ENCODE measurements at places on chromosomes 2 and 18. TPM values are rescaled to one million over a fixed set of nuclear protein-coding genes. Genes with fewer than 3 reads are reported as not detected.

GRCh38 chr2:46229134-46230063 is 67.8 kb upstream of the EPAS1 start:
- peak; percentile 68 for DNase-seq

DNA sequence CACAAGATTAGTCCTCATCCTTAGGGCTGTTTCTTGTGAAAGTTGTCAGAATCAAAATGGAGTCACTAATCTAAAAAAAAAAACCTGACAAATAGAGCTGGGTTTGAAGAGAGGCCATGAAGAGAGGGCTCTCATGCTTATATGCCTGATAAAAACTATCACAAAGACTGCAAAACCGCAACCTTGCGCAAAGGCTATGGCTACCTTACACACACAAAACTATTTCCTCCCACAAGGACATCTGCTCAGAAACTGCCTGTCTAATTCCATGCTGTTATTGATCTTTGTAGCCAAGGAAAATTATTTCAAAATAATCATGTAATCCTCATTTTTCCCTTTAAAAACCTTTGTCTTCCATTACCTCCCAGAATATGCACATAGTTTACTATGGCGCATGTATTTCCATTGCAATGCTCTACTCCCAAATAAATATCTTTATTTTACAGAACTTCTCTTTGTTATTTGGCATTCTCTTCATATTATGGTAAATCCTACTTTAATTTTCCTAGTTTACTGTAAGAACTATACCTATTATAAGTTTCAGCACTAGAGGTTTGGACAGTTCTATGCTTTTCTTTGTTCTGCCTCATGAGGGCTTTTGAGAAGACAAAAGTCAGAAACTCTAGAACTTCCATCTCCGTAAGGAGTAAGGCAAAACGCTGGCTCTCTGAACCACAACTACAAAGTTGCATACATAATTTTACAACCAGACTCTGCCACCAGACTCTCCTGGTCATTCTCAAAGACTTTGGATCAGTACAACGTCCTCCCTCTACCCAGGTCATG is 9.6 kb upstream of the DPYSL5 start:
- DNase-seq: no peak

GRCh38 chr2:219887870-219888269 is 260.4 kb downstream of the SLC4A3 start:
- DNase-seq: no peak

The ACTR1B gene
- 63.5 TPM for total RNA-seq

The RAX gene
- not detected for total RNA-seq

DNA sequence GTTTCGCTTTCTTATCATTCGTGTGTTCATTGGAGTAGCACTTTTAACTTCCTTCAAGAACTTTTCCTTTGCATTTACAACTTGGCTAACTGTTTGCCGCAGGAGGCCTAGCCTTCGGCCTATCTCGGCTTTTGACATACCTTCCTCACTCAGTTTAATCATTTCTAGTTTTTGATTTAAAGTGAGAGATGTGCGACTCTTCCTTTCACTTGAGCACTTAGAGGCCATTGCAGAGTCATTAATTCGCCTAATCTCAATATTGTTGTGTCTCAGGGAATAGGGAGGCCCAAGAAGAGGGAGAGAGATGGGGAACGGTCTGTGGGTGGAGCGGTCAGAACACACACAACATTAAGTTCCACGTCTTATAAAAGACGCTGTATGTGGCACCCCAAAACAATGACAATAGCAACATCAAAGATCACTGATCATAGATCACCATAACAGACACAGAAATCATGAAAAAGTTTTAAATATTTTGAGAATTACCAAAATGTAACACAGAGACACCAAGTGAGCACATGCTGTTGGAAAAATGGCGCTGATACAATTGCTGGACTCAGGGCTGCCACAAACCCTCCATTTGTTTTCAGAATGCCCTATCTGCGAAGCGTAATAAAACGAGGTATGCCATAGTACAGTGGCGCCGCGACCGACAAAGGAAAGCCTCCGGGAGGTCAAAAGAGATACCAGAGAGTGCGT is 553 bp downstream of the TIGD1 start:
- DNase-seq: no peak

GRCh38 chr2:238042849-238043584 is 17.8 kb upstream of the SCLY start:
- DNase-seq: no peak

GRCh38 chr2:42713920-42714319 is 50.0 kb downstream of the OXER1 start:
- DNase-seq: no peak

DNA sequence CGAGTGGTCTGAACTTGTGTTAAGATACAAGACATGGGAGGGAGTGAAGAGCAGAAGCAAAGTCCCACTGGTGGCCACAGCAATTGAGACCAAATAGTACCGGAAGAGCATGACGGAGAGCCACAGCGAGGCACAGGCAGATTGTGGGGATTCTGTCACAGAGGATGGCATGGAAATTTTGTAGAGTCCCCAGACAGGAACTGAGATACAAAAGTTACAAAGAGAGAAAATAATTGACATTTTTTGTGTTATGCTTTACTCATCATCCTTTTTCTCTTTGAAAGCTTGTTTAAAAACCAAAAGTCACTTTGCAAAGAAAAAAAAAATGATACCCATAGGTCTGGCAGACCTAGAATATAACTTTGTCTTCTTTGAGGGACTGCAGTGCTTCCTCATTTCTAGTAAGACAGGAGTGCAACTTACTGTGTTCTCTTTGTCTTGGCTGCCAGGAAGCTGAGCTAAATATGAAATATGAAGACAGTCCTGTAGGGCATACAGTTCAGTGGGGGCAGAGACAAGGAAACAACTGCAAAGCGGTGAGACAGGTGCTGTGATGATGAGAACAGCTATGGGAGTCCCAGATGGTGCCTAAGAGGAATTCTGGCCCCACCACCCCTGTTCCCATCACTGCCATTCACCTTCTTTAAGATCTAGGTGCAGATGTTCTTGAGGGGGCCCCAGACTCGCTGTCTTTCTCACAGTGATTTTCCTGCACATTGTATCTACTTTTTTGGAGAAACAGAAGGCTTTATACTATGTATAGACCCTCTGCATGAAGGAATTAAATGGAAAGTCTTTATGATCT is 5.2 kb downstream of the ARHGAP25 start:
- no peak for DNase-seq

The POTEJ gene
- total RNA-seq: not detected

GRCh38 chr18:77619525-77619924 is 369.9 kb downstream of the GALR1 start:
- DNase-seq: no peak

The UBXN2A gene
- total RNA-seq: 36.5 TPM

GRCh38 chr2:232929303-232930058 is 59.4 kb downstream of the SNORC start:
- peak; percentile 18 for DNase-seq

- no peak for DNase-seq
Observed at GRCh38 chr2:98160554-98160953, 73.6 kb downstream of the VWA3B start.

DNA sequence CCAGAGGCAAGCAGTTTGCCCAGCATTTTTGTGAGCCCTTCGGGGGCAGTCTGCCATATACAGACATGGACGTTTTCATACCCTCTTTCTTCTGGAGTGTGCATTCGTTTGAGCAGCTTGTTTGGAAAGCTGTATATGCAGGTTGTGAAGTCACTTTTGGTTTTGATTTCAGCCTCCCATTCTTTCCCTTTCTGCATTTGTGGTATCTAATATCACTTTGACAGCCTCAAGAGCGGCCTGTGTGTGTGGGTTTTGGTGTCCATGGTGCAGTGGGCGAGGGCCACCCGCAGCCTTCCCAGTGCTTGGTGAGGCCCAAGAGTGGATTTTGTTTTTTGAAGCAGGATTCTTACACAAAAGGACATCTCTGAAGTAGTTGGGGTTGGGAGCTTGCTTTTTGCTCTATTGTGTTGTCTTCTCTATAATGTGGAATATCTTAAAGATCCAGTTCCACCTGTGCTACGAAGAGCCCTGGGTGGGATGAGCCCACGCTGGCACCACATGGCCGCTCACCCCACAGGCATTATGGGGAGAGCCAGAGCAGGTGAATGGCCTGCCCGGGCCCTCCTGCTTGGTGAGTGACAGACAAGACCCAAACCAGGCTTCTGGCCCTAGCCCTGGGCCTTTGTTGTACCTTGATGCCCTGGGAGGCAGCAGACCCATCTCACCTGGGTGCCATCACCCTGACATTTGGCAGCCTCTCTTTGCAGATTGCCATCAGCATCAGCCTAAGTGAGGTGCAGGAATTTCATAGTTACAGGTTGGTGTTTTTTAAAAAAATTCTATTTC is 29.5 kb downstream of the INPP4A start:
- DNase-seq: no peak

The SERPINB4 gene
- not detected for total RNA-seq

DNA sequence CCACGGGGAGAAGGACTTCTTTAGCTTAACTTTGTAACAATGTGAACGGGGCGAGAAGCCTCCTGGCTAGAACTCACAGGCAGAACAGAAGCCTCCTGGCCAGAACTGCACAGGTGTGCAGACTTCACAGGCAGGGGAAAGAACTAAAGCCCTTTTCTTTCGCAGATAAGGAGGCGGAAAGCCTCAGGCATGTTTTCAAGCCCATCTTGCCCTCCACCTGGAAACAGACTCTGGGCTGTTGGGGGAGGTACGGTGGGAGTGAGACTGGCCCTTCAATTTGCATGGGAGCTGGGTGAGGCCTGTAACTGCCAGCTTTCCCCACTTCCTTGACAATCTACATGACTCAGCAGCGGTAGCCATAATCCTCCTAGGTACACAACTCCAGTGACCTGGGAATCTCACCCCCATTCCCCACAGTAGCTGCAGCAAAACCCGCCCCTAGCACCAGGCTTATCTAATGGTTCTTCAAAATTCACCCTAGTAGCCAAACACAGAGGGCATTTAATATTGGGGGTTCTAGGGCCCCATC is 22.9 kb upstream of the ABCA12 start:
- DNase-seq: no peak

GRCh38 chr18:8871489-8871888 is 166.1 kb downstream of the MTCL1 start:
- no peak for DNase-seq

The TMEM185B gene
- total RNA-seq: 38.1 TPM

- no peak for DNase-seq
Observed at GRCh38 chr2:98026292-98026691, 30.5 kb upstream of the TMEM131 start.

DNA sequence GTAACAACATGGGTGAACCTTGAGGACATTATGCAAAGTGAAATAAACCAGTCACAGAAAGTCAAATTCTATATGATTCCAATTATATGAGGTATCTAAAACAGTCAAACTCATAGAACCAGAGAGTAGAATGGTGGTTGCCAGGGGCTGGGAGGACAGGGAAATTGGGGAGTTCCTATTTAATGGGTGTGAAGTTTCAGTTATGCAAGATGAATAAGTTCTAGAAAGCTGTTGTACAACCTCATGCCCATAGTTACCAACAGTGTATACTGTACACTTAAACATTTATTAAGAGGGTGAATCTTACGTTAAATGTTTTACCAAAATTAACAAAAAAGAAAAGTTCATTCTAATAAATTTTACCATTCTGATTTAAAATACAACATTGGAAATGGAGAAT is 92.7 kb upstream of the WDSUB1 start:
- DNase-seq: no peak

- no peak for DNase-seq
Observed at GRCh38 chr2:132557694-132558093, 112.3 kb downstream of the LYPD1 start.

DNA sequence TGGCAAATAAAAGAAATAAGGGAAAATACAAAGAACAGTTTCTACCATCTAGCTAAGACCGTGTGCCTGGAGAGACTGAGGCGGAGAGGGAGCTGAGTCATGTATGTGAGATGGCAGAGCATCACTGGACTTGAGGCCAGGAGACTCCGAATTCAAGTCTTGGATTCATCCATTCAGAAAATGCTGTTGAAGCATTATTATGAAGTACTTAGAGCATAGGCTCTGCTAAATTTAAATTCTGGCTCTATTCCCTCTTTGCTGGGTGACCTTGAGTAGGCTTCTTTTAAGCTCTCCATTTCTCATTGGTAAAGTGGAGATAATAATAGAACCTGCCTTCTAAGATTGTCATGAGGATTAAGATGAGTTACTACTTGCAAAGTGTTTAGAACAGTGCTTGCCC is 34.7 kb downstream of the NPHP1 start:
- DNase-seq: no peak

The C2orf78 gene
- total RNA-seq: not detected

The KLHL14 gene
- not detected for total RNA-seq

- peak; percentile 70 for DNase-seq
Observed at GRCh38 chr2:12702168-12703121, 14.3 kb upstream of the TRIB2 start.

DNA sequence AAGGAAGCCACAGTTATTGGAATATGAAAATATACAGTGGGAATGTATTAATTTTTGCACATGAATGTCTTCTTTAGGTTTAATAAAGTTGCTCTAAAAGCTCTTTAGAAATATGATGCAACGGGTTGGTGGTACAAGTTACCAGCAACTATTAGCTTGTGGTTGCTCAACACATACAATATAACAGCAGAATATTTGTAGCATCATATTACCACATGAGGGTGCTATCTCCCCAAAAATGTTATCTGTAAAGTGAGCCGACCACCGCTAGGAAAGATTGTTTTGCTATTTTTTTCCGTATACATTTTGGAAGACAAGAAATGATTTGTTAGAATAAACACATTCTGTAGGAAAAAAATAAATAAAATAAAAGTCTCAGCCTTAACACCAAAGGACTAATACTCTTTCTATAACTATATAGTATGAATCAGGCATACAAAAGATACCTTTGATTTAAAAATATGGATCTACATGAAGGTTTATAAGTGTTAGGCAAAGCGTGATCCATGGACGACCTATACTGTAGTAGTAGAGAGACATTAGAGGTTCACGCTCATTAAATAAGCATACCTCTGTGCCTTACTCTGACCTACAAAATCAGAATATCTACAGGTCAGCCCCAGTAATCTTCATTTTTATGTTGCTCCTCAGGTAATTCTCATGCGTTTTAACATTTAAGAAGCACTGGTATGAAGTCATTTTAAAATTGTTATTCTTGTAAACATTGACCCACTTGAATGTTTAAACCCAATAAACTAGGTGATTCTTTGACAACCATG is 1110.6 kb upstream of the ACVR2A start:
- peak; percentile 59 for DNase-seq

- DNase-seq: peak; percentile 72
Observed at GRCh38 chr2:204479557-204479956, 65.7 kb upstream of the PARD3B start.

Measured in A172 (cell line).